ENCODE measurements at places on chromosomes 1 and 21. TPM values are rescaled to one million over a fixed set of nuclear protein-coding genes. Genes with fewer than 3 reads are reported as not detected.

Gene BLACAT1
- not detected for total RNA-seq

Gene PGBD2
- total RNA-seq = 5.3 TPM

Gene C1orf115
- total RNA-seq = 10.8 TPM

Gene SH2D1B
- total RNA-seq = 0.63 TPM

Gene CPTP
- 16.4 TPM for total RNA-seq

Gene SLC26A9
- not detected for total RNA-seq

Gene CXADR
- total RNA-seq = 0.63 TPM

Gene GLIS1
- 0.81 TPM for total RNA-seq

Gene CHD5
- 0.24 TPM for total RNA-seq

Gene NBPF4
- total RNA-seq = 0.19 TPM

Gene MRPL39
- 16.8 TPM for total RNA-seq

Gene CCDC17
- total RNA-seq = 1.8 TPM

Gene ICOSLG
- 3.1 TPM for total RNA-seq

Gene FCRL2
- total RNA-seq = 0.15 TPM

Gene RYR2
- total RNA-seq = 31.3 TPM

Gene DCST1
- not detected for total RNA-seq

Gene AQP10
- not detected for total RNA-seq

Gene HDAC1
- 47.9 TPM for total RNA-seq

Gene RSPH1
- total RNA-seq = not detected

Gene TDRKH
- 3.7 TPM for total RNA-seq

Gene DTL
- 1.2 TPM for total RNA-seq

Gene DISC1
- 31.7 TPM for total RNA-seq

Gene PROK1
- total RNA-seq = 0.27 TPM

Gene NHLH1
- total RNA-seq = 0.24 TPM

Gene CTBS
- 27.9 TPM for total RNA-seq

Gene ATP13A2
- 28.0 TPM for total RNA-seq

Gene SPATA1
- 2.7 TPM for total RNA-seq

Gene S100A7A
- not detected for total RNA-seq

Data from aorta (tissue), 5 donors.